ENCODE measurements at places on chromosomes 2 and 18.

GRCh38 chr2:149451417-149452165, 121.2 kb downstream of the LYPD6 start:
- no peak for DNase-seq

GRCh38 chr2:74877781-74878433, 44.0 kb downstream of the HK2 start:
- no peak for DNase-seq

GRCh38 chr2:105379741-105380186, 19.1 kb downstream of the FHL2 start:
- DNase-seq, result peak; percentile 80

DNA sequence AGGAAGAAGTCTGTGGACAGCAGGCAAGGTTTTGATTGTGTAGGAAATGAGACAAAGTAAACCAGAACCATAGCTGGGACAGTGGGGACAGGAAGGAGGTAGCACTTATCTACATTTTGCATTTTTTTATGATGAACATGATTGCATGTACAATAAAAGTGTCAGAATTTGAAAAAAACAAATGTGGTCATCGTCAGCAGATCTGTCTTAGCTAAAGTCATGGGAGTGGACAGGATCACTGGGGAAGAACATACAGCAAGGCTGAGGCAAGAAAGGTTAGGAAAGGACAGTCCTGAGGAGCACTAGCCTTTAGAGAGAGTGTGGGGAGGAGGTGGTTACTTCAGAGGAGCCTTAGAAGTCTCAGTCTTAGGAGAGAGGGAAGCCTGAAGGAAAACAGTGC, 35.1 kb upstream of the SLC14A2 start:
- no peak for DNase-seq

DNA sequence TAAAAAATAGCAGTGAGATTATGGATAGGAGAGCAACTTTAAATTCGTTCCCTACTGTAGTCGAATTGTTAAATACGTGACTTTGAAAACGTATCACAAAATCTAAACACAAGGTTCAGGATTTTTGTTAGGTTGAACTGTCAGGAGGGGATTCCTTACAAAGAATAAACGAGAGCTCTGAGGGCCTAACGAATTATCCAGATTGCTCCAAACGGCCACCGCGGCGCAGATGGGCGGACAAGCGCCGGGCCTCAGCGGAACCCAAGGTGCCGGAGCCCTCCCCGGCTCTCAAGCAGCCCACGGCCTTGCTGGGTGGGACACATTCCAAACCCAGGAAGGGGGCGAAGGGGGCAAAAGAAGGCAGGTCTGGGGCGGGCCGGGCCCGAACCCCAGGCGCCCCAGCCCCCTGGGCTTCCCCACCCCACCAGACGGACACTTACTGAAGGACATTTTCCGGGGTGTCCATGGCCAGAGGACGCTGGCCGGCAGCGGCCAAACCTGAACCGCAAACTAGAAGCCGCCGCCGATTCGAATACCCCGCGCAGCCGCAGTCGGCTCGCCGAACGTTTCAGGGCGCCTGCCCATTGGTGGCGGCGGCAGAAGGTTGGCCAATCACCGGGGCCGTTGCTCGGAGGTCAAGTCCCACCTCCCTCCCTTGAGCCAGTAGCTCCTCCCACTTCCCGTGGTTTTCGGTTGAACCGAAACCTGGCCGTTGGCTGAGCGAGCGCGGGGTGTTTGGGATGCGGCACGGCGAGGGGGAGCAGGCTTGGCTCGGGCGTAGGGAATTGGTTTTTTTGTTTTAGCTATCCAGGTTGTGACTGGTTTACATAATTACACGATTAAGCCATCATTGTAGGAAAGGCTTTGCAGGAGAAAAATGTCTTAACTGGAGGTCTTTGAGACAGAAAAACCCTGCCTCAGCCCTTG, at the start of gene BUB1:
TSS of gene BUB1 (minus strand) at position 534 of the 927 bp plus-strand sequence. CDS start at position 466, 68 bp downstream.
- peak; percentile 95 for DNase-seq

All from KBM-7 (cell line).